OCI-M1 (cell line): ENCODE measurements at places on chromosomes 4 and X.

DNA sequence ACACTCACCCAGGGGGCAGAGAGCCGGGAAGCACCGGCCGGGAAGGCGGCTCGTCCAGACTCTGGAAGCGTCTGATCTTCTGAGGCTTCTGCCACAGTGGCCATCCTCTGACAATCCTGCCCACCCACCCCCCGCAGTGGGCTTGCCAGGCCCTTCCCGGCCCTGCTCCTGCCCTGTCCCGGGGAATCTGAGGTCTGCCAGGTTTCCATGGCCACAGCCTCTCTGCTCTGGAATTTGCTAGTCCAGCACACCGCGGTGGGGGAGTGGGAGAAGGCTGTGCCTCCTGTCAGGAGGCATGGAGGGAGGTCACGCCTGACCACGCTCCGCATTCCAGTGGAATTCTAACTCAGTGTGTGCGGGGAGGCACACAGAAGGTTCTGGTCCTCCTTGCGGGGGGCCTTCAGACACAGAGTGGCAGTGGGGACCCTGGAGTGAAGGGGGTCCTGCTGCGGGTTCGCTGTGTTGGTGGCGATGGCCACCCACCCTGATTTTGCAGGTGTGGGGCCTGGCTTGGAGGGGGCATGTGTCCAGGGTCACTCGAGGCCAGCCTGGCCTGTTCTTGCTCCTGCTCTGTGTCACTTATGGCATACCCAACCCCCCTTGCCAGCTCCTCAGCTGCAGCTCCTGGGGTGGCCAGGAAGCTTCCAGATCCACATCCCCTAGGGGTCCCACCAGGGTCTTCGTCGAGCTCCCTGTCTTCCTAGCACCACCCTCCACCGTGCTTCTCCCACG, 55.6 kb upstream of the ADRA2C start:
- no peak for DNase-seq

GRCh38 chr4:97942137-97942536, 201.1 kb downstream of the STPG2 start:
- no peak for DNase-seq

DNA sequence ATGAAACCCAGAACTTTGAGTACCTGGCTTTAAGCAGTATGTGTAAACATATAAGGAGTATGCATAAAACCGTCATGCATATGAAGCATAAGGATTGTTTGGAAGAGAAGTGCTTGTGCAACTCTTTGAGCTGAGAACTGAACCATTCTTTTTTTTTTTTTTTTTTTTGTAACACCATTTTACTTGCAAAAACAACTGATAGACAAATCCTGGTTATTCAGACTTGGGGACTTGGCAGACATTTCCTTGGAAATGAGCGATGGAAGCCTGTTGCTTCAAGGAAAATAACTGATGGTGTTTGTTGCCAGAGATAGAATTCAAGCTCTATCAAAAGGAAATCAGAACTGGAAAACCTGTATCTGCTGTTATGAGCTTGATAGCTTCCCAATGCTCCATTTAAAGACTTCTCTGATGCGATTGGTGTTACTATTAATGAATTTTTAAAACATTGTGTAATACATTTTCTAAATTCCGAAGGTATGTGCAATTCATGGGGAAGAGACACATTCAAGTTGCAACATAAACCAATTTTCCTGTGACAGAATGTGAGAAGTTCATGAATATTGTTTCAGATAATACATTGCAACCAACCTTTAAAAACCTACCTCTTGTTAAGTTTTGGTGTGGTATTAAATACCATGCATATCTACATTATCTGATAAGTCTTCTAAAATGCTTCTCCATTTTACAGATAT, 47.0 kb upstream of the FAT1 start:
- no peak for DNase-seq

GRCh38 chr4:11189756-11190155, 238.9 kb downstream of the HS3ST1 start:
- no peak for DNase-seq

DNA sequence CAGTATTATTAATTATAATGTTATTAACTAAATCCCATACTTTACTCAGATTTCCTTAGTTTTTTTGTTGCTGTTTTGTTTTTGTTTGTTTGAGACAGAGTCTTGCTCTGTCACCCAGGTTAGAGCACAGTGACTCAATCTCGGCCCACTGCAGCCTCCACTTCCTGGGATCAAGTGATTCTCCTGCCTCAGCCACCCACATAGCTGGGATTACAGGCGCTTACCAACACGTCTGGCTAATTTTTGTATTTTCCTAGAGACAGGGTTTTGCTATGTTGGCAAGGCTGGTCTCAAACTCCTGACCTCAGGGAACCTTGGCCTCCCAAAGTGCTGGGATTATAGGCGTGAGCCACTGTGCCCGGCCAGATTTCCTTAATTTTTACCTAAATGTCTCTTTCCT, 72.2 kb downstream of the ANAPC4 start:
- DNase-seq: no peak

DNA sequence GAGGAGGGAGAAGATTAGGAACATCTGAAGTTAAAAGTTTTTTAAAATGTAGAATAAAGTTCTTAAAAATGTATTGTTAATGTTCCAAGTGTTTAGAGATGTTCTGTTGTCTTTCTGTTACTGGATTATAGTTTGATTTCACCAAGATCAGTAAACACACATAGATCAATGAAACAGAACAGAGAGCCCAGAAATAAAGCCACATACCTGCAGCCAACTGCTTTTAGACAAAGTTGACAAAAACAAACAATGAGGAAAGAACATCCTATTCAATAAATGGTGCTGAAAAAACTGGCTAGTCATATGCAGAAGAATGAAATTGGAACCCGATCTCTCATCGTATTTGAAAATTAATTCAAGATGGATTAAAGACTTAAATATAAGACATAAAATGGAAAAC, 966.3 kb upstream of the POU3F4 start:
- DNase-seq: no peak

GRCh38 chrX:40171513-40172400, 74.0 kb upstream of the BCOR start:
- no peak for DNase-seq

GRCh38 chr4:173735049-173735448, 205.0 kb upstream of the HAND2 start:
- DNase-seq: no peak

GRCh38 chr4:657834-658667, 16.0 kb downstream of the ATP5ME start:
- DNase-seq: no peak

DNA sequence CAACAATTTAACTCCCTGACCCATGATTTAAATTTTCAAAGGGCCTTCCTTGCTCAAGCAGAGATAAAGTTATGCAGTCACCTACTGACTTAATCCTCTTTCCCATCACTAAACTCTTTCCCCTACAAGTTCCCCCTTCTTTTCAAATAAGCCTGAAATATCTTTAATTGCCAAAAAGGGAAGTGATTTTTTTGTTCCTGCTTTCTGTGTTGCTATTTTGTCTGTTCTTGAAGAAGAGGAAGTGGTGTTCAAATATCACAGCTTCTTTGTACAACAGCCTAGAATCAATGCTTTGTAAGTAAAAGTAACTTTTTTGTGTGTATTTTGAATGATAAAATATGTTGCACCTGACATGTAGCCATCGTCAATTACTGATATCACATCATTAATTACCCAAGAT, 595.9 kb downstream of the CENPC start:
- peak; percentile 83 for DNase-seq

DNA sequence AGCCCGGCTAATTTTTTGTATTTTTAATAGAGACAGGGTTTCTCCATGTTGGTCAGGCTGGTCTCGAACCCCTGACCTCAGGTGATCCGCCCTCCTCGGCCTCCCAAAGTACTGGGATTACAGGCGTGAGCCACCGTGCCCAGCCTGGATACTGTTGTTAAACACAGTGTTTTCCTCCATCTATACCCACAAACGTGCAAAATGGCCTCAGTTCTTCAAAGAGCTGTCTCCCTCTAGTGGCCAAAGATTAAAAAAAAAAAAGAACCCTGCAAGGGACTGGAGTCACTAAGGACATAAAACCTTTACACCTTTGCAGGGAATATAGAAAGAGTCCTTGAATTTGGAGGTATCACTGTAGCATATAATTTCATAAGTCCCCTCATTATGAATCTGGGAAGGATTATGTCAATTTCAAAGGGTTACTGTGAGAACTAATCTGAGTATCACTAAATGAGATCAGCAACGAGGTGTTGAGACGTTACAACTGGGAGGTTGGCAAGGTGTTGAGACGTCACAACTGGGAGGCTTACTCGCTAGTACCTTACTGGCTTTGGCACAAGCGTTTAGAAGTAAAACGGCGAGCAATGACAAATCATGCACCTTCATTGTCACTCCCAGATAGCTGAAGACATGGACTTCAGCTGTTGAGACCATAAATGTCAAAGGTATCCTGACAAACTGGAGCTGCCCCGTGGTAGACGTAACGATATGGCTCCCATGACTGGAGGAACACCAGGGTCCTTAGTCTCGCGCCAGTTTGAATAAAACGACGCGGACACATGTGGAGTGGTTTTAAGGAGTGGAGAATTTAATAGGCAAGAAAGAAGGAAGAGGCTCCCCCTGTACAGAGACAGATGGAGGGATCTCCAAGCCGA, 33.4 kb upstream of the ENPP6 start:
- DNase-seq: peak; percentile 86

GRCh38 chrX:70554523-70554922, 109.9 kb downstream of the DLG3 start:
- DNase-seq: no peak

GRCh38 chrX:12002876-12003275, 135.4 kb upstream of the FRMPD4 start:
- DNase-seq: no peak

DNA sequence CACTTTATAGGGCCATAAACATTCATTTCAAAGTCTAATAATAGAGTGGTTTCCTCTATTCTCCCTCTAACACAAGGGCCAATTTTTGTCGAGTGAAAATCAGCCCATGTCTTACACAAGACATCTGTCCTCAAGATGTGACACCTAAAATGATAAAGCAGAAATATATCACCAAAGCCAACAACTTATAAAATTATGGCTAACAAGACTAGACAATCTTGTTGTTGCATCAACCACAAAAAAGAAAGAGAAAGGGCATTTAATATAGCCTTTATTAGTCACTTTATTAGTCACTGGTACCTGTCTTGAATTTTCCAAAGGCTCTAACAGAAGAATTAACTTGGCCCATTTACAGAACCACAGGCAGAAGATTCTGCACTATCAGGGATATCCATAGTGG, 161.6 kb downstream of the SMIM20 start:
- no peak for DNase-seq

GRCh38 chrX:40097504-40098263, at the start of gene BCOR:
BCOR (minus strand) TSS chrX:40097958; CDS start chrX:40077929, 20,029 bp downstream.
- DNase-seq: peak; percentile 78

DNA sequence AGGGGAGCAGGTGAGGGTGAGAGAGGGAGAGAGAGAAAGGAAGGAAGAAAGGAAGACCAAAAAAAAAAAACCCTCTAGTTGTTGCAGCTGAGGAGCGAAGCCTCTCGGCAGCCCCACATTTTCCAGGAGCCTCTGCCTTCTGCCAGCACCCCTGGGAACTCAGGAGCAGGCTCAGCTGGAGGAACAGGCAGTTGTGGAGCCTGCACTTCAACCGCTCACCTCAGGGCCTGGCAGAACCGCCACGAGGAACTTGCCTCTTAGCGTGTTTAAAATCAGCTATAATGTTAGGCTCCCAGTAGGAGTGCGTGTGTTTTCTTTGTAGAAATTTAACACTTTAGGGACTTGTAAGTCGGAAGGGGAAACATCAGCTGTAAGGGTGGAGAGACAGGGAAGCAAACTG, 65.7 kb downstream of the SEL1L3 start:
- DNase-seq: no peak

DNA sequence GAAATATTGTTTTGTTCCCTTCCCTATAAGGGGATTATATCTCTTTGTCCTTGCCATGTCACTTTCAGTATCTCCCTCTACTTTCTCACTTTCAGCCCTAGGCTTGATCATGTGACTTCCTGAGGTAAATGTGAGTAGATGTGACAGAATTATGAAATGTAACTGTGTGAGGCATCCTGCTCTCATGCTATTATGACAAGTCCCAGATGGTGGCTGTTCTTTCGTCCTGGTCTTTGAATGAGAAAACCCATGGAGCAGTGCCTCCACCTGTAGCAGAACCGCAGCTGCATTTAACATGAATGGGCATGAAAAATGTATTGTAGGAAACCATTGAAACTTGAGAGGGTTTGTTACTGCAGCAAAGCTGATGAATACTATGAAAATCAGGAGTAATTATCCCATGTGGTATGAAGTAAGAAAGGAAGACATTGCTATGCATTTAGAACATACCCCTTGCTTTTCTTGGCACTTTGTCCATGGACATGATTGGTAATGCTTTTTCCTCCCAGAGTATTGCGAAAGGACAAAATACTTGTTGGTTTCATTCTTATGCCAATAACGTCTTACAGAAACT, 202.2 kb upstream of the GPRIN3 start:
- peak; percentile 21 for DNase-seq

GRCh38 chrX:72124540-72125201, 7.0 kb downstream of the RTL5 start:
- no peak for DNase-seq

- DNase-seq: no peak
These were observed 132.3 kb downstream of the PDLIM5 start for GRCh38 chr4:94583914-94584641.

GRCh38 chr4:106588891-106589290, 220.3 kb upstream of the GIMD1 start:
- DNase-seq: no peak

DNA sequence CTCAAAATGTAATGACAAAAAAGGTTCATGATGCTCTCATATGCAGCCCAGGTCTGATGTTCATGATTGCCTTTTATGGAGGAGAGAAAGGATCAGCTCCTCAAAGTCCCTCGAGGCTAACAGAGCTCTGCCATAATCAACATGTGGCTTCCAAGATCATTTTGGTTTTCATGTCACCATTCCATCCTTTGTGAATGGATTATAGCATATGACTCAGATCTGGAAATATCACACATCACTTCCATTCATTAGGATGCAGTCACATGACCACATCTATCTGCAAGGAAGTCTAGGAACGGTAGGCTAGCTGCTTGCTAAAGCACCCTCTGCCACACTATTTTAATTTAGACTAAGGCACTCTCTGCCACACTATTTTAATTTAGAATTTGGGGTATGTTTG, 77.6 kb downstream of the COX18 start:
- no peak for DNase-seq

DNA sequence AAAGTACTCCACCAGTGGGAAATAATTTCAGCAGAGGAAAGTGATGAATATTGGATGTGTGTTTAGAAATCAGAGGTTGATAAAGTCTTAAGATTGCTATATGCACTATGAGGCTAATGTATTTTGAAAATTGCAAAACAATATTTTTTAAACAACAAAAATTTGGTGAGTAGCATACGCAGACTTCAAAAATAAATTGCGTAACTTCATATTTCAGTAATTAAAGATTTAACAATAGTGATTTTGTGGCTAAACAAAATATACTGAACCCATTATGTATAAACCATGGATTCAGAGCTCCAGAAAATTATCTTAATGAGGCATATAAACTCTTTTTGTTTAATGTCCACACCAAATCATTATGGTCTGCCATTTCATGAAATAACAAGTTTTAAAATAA, 3.3 kb upstream of the TAPT1 start:
- DNase-seq: no peak
